ENCODE measurements at places on chromosomes 16 and 17.

GRCh38 chr17:61196302-61196704, 203.3 kb upstream of the TBX2 start:
- DNase-seq = no peak

DNA sequence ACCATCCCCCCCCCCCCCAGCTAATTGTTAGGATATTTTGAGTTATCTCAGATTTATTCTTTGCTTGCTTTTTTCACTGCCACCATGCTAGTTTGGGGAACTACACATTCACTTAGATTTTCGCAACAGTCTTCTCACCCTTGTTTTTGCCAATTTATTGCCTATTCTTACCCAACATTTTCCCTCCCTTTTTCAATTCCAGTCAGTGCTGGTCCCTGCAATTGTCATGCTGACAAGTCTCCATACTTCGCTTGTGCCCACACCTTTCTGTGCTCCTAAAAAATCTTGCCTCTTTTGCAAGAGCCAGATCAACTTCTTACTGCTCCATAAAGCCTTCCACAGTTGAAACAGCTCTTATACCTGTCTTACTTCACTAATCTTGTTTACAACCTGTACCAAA, 16.3 kb downstream of the TNRC6A start:
- no peak for DNase-seq

DNA sequence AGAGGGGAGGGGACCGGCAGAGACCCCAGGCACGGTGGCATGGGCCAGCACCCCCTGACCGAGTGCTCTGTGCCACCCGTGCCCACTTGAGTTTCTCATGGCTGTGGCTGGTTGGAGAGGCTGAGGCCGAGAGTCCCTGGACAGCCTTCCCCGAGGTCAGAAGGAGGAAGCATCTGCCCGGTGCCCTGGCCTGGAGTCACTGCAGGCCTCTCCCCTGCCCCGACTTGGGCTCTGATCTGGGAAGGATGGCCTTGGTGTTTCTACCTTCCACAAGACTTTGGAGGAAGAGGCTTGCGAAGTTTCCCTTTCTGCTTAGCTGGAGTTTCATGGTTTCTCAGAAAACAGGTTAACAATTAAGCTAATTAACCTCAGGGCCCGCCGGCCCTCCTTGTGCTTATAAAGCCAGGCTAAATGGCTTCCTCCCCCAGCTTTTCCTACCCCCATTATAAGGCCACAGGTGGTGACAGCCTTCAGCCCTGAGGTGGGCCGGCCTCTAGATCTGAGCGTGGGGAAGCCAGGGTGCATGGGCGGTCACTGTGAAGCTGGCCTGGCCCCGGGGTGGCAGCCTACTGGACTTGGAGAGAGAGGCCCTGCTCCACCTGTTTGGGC, 17.3 kb downstream of the LLGL2 start:
- DNase-seq = no peak

DNA sequence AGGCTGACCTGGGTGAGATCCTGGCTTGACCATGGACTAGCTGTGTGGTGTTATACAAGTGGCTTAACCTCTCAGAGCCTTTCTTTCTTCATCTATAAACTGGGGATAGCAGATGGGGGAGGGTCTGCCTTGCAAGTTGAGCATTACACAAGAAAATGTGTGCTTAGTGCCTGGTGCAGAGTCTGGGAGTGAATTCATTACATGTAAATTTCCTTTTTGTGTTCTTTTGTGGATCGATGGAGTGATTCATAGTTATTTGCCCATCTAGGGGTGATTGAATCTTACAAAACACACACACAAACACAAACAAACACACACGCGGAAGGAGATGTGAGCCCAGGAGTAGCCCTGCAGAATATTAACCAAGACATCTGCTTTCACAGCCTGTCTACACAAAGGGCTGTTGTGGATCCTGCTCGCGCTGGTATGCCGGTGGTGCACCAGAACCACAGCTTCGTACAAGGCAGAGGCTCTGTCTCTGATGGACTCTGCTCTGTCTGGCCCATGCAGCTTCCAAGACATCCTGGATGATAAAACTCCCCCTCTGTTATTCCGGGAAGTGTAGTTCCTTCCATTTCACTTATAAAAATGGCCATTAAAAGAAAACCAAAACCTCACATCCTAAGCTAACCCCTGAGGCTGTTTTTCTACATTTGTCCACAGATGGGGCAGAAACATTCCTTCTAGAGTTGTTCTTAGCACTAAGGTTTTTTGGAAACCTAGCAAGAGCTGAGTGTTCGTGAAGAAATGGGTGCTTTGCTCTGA, 86.1 kb downstream of the UTP18 start:
- no peak for DNase-seq

GRCh38 chr16:12754824-12755543, 48.7 kb downstream of the CPPED1 start:
- no peak for DNase-seq

- no peak for DNase-seq
Measured at GRCh38 chr17:56995766-56996165, 17.8 kb downstream of the SCPEP1 start.

All from fibroblast of skin of left quadriceps (primary cell).